ENCODE measurements at places on chromosomes 7 and 10.

- DNase-seq = no peak
Measured at GRCh38 chr7:135664046-135664589, 1.8 kb downstream of the STMP1 start.

GRCh38 chr10:13853854-13854253 lies 267.1 kb downstream of the PRPF18 start:
- no peak for DNase-seq

- DNase-seq = no peak
Measured at GRCh38 chr10:32033171-32033570, 23.1 kb downstream of the KIF5B start.

- no peak for DNase-seq
Measured at GRCh38 chr10:47323636-47324296, 1.5 kb downstream of the GDF2 start.

DNA sequence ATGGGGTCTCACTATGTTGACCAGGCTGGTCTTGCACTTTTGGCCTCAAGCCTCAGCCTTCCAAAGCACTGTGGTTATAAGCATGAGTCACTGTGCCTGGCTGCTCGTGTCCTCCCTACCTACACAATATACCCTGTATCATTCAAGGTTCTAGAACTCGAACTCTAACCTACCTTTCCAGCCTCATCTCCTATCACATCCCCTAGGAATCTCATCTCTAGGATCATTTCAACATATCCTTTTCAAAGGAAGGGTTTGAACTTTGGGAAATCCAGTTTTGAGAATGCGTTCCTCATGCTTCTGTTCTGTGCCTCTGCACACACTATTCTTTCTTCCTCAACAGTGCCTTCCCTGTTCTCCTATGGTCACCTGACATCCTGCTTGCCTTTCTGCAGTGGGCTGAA lies 87.8 kb upstream of the RHEB start:
- DNase-seq = no peak

All from NCI-H1930 (cell line).